ENCODE measurements at places on chromosomes 1 and 21. TPM values are rescaled to one million over a fixed set of nuclear protein-coding genes. Genes with fewer than 3 reads are reported as not detected.

MAGOH gene
- total RNA-seq: 50.2 TPM

KRTAP13-2 gene
- not detected for total RNA-seq

PGLYRP4 gene
- not detected for total RNA-seq

SLC22A15 gene
- 0.74 TPM for total RNA-seq

VSIG8 gene
- total RNA-seq: not detected

ZNF678 gene
- 2.1 TPM for total RNA-seq

SIPA1L2 gene
- total RNA-seq: 11.4 TPM

LAD1 gene
- total RNA-seq: not detected

ALPL gene
- 1.9 TPM for total RNA-seq

ACTA1 gene
- not detected for total RNA-seq

MMP23B gene
- total RNA-seq: not detected

DUSP12 gene
- total RNA-seq: 126 TPM

LBR gene
- total RNA-seq: 42.3 TPM

LAMC2 gene
- total RNA-seq: 0.16 TPM

PRR9 gene
- 1.0 TPM for total RNA-seq

LCK gene
- not detected for total RNA-seq

RPL22 gene
- 264 TPM for total RNA-seq

ARPC5 gene
- 232 TPM for total RNA-seq

AKNAD1 gene
- not detected for total RNA-seq

KRTAP6-2 gene
- total RNA-seq: not detected

HLCS gene
- total RNA-seq: 5.2 TPM

SLC5A9 gene
- not detected for total RNA-seq

ARMH1 gene
- not detected for total RNA-seq

FNDC10 gene
- total RNA-seq: 8.7 TPM

SLC5A3 gene
- total RNA-seq: 14.0 TPM

SPRR2B gene
- not detected for total RNA-seq

WNT9A gene
- total RNA-seq: 10.8 TPM

CCDC185 gene
- total RNA-seq: 0.47 TPM

NCF2 gene
- total RNA-seq: 0.53 TPM

CYP2J2 gene
- total RNA-seq: not detected

S1PR1 gene
- not detected for total RNA-seq

SYDE2 gene
- 2.8 TPM for total RNA-seq

BATF3 gene
- 3.2 TPM for total RNA-seq

DDR2 gene
- total RNA-seq: 51.2 TPM

LCE2C gene
- not detected for total RNA-seq

CHRM3 gene
- total RNA-seq: 0.03 TPM

PALMD gene
- 2.5 TPM for total RNA-seq

USP16 gene
- 41.8 TPM for total RNA-seq

FAM43B gene
- not detected for total RNA-seq

CSMD2 gene
- not detected for total RNA-seq

ITLN2 gene
- not detected for total RNA-seq

C1orf116 gene
- total RNA-seq: not detected

NEGR1 gene
- total RNA-seq: 0.62 TPM

MYOM3 gene
- 0.13 TPM for total RNA-seq

FMO3 gene
- not detected for total RNA-seq

KRTAP11-1 gene
- not detected for total RNA-seq

SH2D5 gene
- 2.4 TPM for total RNA-seq

ARHGAP29 gene
- total RNA-seq: 45.7 TPM

PTP4A2 gene
- 754 TPM for total RNA-seq

UBE2G2 gene
- 76.0 TPM for total RNA-seq

CYYR1 gene
- total RNA-seq: not detected

MATN1 gene
- total RNA-seq: not detected

TOMM40L gene
- 24.0 TPM for total RNA-seq

CFHR2 gene
- not detected for total RNA-seq

PTGS2 gene
- 1.1 TPM for total RNA-seq

All from MG63 (cell line).